ENCODE measurements at places on chromosomes 12 and 14.
A peak's percentile ranks its signal among the peaks of the same experiment; 100 is the strongest.

DNA sequence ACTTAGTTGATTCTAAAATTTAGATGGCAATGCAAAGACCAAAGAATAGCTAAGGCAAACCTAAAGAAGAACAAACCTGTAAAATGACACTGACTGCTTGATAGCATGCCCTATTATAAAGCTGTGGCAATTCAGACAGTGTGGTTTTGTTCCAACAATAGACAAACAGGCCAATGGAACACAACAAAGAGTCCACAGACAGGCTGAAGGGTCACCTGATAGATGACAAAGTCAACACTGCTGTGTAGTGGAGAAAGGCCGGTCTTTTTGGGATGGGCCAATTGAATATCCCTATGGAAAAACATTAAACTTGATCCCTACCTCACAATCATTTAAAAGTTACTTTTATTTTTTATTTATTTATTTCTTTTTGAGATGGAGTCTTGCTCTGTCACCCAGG lies 33.8 kb upstream of the SLC25A3 start:
- no peak for DNase-seq

GRCh38 chr14:35384455-35385041 lies 20.0 kb downstream of the NFKBIA start:
- peak; percentile 88 for DNase-seq

- DNase-seq: no peak
Observed at GRCh38 chr14:49954171-49954631, 61.3 kb downstream of the ARF6 start.

DNA sequence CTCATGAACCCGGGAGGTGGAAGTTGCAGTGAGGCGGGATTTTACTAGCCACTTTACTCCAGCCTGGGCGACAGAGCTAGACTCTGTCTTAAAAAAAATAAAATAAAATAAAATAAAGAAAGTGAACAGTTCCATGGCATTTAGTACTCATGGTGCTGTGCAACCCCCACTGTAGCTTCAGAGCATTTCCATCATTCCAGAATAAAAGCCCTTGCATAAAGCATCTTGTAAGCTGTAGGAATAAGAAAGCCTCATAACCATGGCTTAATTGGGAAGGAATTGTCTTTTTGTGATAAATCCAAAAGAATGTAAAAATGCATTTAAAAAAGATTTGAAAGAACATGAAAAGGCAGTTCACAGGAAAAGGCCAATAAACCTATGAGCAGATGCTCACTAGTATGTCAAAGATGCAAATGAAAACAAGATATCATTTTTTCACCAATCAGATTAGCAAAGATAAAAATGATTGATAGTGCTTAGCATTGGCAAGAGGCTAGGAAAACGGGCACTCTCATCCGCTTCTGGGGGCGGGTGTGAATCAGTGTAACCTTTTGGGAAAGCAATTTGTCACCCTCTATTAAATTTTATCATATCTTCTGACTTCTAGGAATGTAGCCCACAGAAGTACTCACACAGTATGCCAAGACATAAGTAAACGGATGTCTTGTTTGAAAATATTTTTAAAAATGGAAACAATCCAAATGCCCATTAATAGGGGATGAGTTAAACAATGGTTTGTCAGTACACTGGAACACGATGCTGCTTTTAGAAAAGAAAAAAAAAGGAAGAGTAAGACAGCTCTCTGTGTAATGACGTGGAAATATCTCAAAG lies 46.6 kb downstream of the CFAP251 start:
- DNase-seq: no peak

DNA sequence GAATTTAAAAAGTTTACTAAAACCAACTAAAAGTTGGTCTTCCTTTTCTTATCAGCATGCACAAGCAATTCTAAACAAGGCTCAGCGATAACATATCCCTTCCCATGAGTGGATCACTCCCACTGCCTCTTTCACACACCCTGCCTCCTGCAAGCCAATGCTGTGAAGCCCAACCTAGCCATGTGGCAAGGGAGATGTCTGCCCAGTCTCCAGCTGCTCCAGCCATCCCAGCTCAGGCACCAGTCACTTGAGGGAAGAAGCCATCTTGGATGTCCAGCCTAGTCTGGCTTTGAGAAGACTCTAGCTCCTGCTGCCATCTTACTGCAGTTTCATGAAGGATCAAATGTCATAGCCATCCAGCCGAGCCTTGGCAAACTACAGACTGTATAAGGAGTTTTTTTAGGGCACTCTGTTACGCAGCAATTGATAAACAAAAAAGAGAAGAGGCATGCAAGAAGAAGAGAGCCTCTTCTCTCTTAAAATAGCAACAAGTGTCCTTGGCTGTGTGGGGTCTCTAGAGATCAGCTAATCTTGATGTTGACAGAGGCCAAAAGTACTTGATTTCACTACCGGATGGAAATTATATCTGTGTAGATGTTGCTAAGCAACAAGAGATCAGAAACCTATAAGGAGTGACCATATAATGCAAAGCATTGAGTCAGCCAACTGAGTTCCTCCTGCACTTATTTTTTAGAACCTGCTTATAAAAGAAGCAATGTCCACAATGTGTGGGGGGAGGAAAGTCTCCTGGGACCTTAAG lies 108.9 kb downstream of the PTCSC3 start:
- no peak for DNase-seq

DNA sequence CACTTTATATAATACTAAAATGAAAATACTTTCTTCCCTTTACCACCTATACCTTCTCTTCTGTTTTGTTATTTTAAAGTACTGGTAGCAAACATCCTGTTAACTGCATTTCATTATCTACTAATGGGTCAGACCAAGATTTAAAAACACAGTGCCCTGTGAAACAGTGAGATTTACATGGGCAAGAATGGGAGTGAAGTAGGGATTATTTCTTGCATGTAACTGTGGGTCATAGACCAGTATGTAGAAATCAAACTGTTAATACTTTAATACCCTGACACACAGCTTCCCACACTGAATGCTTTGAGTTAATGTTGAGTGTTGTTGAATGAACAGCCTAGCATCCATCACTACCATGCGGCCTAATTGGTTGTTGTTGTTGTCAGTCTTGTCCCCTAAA lies 61.6 kb downstream of the PLEKHA5 start:
- no peak for DNase-seq

DNA sequence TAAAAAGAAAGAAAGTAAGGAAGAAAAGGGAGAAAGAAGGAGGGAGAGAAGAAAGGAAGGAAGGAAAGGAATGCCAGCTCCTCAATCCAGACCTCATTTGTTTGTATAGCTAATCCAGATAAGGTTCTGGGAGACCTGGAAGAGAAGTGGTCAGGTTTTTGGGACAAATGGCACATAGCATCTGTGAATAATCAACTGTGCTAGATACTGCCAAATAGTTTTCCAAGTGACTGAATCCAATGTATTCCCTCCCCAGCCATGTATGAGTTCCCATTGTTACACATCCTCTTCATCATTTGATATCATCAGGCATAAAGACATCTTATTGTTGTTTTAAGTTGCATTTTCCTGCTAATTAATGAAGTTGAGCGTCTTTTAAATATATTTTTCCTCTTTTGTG lies 18.6 kb upstream of the PTGR2 start:
- peak; percentile 88 for DNase-seq

GRCh38 chr12:79295572-79295971 lies 395.2 kb downstream of the PAWR start:
- DNase-seq: no peak

GRCh38 chr12:108559007-108559655 lies 1.8 kb downstream of the SART3 start:
- no peak for DNase-seq

DNA sequence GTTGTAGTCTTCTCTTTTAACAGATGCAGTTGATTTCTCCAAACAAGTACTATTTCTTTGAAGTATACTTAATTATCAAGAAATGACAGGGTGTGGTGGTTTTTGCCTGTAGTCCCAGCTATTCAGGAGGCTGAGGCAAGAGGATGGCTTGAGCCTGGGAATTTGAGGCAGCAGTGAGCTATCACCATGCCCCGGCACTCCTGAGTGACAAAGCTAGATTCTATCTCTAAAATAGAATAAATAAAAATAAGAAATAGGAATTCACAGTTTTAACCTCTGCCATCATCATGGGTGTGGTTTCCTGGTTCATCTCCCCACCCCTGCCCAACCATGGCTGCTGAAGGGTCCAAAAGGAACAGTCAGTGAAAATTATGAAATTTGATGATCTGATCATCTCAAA lies 290.2 kb upstream of the FLRT2 start:
- no peak for DNase-seq

- no peak for DNase-seq
Observed at GRCh38 chr14:65210118-65210821, 108.0 kb upstream of the MAX start.

DNA sequence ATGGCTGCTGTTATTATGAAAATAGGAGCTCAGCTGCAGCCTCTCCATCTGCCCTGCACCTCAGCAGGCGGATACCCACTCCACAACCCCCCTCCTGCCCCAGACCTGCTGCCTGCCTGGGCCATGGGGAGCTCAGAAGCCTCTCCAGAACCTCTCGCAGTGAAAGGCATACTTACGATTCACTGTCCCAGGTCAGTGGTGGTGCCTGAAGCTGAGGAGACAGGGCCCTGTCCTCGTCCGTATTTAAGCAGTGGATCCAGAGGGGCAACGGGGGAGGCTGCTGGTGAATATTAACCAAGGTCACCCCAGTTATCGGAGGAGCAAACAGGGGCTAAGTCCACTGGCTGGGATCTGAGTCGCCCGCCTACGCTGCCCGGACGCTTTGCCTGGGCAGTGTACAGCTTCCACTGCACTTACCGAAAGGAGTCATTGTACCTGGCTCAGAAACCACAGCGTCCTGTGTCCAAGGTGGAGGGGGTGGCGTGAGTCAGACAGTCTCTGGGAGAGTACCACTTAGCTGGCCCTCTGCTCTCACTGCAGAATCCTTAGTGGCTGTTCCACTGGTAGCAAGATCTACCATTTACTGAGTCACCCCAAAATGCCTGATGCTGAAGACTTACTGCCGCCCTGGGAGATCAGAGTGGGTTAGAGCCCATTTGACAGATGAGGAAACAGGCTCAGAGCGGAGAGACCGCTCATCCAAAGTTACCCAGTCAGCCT lies at the start of gene SERPINA1:
TSS of gene SERPINA1 (minus strand) at position 219 of the 720 bp plus-strand sequence. CDS start 5,365 bp downstream, outside the sequence.
- no peak for DNase-seq

- peak; percentile 79 for DNase-seq
Observed at GRCh38 chr12:401235-402028, at the start of gene CCDC77. Gene CCDC77, plus strand, starts transcription at chr12:401644. Its CDS starts 7,740 bp downstream, at chr12:409384.

DNA sequence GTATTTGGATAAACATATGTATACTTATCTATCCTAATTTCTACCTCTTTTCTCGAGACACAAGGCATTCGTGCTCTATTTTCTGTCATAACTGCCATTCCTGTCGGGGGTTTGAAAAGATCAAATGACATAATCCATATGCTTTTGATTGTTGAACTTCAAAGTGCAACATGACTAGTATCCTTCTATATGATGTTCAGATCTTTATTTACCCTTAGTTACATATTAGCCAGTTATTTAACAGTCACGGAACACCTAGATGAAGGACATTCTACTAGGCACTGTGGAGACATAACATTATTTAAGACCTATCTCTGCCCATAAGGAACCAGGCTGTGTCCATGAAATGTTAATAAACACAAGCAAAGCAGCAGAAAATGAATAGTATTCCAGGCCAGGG lies 11.2 kb upstream of the GRIN2B start:
- no peak for DNase-seq

DNA sequence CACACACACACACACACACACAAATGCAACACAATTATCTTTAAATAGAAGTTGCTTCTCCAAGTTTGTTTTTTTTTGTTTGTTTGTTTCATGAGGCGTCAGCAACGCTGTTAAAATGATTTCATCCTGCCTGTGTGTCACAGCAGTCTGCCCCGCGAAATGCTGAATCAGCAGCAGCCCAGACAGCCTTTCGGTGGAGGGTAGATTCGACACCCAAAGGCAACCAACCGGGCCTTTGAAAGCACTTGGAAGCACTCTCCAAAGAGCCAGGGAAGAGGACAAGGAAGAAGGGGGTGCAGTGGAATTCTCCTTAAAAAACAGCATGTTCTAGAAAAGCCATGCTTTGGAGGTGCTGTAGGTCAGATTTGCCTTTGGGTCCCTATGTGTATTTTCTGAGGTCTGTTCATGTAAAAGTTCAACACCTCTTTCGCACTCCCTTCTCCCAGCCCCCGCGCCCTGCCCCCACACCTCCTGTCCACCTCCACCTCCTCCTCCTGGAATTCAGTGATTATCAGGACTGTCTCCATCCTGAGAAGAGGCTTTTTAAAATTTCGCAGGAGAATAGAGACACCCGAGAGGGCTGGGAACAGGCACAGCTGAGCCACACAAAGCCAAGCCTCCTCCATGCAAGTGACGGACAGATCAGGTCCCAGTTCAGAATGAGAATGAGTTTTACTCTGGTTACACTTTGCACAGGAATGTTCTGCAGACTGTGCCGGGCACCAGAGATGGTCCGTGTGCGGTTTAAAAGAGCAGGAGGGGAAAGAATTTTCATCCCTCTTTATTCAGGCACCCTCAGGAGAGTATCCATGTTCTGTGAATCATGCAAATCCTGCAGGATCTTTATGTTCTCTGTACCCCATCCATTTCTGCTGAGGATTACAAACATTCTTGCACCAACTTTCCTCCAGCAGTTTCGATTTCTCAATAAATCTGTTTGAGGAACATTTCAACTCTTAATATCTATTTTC lies 177.9 kb downstream of the ETV6 start:
- DNase-seq: no peak

- no peak for DNase-seq
Observed at GRCh38 chr14:74506411-74506851, 12.9 kb downstream of the ISCA2 start.

DNA sequence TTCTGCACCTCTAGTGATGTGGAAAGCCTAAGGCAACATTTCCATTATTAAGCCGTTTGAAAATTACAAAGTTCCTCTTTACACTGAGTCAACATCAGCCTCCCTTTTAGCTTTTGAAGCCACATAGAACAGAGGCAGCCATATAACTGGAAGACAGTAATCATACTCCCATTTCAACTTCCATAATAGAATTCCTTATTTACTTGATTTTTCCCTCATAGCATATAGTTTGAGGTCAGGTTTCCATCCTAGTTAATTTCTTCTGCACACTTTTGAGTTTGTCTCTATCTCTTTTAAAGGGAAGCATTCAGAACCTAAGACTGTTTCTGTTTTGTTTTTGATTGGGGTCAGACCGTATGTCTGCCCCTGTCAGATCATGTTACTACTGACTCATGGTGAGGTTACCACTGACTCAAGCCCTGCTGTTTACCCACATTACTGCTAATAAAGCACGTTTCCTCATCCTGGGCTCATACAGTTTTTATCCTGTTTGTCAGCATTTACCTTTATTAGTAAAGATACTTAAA lies 161.0 kb downstream of the SLC38A4 start:
- peak; percentile 71 for DNase-seq

DNA sequence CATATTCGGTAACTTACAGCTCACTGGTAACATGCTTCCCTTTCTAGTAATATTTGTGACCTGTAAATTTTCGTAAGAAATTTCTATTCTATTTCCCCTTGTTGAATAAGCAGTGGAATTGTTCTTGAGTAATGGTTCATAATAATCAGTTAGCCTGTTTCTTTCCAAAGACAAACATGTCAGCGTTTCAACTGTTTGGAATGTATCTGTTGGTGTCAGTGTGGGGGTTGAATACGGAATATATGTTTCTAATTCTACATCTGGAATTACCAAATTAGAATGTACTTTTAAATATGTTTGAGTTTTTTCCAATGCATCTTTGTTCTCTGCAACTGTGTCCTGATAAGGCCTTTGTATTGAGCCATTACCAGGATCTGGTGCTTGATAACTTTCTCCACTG lies 2.0 kb downstream of the BBS10 start:
- DNase-seq: no peak

GRCh38 chr12:89348894-89349699 lies 3.2 kb downstream of the DUSP6 start:
- DNase-seq: no peak

Measured in astrocyte of the cerebellum (primary cell).